ENCODE measurements at places on chromosomes 11 and 22.

- no peak for DNase-seq
Observed at GRCh38 chr11:128520206-128520887, 67.0 kb downstream of the ETS1 start.

- DNase-seq = no peak
Observed at GRCh38 chr11:134152696-134153095, 71.1 kb downstream of the NCAPD3 start.

DNA sequence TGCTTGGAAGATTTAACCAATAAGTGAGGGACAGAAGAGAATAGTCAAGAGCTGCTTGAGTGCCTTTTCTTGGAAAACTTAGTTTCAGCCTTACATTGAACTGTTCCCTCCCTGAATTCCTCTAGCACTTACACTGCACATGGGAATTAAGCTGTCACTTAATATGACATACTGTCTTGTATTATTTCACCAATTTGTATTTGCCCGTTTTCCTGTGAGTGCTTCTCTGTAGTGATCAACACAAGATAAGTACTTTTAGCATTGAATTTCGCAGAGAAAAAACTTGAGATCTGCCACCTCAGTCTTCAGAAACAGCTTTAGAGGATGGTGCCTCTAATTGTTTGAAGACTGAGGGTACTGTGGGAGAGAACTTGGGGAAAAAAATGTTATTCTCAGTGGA is 3.7 kb downstream of the SPCS2 start:
- no peak for DNase-seq

- DNase-seq = no peak
Observed at GRCh38 chr22:34356481-34356880, 436.2 kb upstream of the LARGE1 start.

GRCh38 chr11:119091178-119091577 is 6.5 kb downstream of the HMBS start:
- DNase-seq = peak; percentile 18

DNA sequence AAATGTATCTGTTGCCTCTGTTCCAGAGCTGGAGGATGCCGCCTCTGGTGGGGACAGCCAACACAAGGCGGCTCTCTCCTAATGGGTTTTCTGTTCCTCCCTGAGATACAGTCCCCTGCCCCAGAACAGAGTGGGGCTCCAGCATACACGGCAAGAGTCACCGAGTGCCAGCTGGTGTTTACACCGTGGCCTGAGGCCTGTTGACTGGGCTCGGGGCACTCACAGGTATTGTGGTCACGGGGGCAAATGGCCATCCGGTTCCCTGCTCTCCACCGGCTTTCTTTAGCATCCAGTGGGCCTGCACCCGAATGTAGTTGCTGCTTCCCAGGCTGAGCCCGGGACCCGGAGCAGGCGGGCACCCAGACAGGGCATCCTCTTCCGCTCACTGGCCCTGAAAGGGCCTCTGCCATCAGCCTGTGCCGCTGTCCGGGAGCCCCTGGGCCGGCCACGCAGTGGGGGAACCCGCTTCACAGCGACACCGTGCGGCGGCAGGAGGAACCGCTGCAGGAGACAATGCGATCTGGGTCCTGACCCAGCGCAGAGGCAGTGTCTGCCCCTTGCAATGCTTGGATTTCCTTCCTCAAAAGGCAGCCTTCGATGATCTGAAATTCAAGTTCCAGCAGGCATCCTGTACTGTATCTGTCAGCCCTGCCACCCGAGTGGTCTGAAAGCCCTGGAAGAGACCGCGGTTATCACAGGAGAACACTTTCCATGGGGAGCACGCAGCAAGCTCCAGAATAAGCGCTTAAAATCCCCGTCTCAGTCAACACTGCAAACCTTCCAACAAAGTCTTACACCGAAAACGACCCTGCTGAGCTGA is 859 bp upstream of the KRTAP5-5 start:
- no peak for DNase-seq

GRCh38 chr11:45486461-45486860 is 179.0 kb downstream of the CHST1 start:
- DNase-seq = no peak

DNA sequence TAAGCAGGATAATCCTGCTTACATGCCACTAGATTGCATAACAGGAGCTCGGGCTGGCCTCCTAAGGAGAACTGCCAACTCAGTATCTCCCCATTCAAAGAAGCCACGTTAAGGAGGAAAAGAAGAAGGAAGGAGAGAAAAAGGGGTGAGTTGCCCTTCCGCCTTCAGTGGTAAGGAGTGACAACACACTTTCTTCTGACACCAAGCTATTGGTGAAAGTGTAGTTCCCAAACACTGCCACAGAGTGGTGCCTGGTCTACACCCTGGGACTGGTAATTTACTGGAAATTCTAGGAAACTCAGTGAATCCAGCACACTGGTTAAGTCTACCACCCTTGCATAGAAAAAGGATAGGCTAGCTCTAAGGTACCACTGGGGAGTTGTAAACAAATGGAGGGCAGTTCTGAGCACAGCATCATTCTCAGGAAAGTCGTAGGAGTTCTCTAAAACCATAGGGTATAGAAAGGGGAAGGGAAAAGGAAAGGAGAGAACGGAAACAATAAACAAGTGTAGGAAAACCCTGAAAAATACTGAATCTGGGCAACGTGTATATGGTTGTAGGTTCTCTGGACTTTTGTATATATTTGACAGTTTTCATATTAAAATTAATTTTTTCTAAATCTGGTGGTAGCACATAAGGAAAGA is 58.2 kb downstream of the RRAS2 start:
- peak; percentile 72 for DNase-seq

DNA sequence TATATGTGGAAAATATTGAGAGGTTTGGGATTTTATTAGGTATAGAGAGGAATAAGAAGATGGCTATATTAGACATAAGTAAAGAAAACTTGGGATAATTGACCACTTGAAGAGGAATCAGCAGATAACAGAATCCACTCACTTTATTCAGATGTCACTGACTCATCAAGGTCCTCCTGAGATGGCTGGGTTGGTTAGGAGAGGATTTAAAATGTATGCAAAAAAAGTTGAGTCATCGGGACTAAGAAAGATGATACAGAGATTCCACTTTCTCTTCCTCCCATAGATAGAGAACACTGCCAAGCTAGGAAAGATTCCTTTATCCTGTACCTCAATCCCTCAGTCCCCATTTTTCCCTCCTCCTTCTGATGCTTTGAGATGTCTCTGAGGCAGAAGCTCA is at the start of gene OR6A2:
Gene OR6A2, minus strand, starts transcription at position 288 of the 400 bp plus-strand sequence. CDS start 3,981 bp downstream, outside the sequence.
- peak; percentile 23 for DNase-seq

DNA sequence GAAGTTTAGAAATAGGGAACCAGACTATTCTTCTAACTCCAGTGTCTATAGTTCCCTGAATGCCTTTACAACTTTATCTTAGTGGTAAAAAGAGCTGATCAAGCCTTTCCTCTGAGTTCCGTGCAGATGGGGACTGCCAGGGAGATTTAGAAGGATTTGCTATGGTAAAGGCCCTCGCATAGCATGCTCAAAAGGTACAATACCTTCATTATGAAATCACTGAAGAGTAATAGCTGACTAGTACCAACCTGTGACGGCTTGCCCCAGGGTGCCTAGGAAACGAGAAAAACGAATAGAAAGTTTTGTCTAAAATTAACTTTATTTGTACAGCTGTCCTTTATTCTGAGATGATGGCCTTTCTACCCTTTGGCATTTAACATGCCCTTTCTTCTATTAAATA is 150.1 kb upstream of the ARHGAP42 start:
- no peak for DNase-seq

DNA sequence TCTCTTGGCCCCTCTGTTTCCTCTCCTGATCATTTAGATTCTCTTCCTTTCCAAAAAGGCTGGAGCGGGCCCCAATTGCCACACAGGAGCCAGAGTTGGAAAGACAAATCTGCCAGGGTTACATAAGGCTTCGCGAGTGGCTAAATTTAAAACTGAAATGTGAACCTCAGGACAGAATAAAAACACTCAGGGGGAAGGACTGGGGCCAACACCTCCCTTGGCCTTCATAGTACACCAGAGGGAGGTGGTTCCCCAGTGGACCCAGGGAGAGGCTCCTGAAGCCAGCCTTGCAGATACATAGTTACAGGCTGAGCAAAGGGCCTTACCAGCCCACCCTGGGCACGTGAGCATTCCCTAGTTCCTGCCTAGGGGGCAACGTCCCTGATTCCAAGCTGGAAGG is 150.1 kb downstream of the MN1 start:
- DNase-seq = no peak

DNA sequence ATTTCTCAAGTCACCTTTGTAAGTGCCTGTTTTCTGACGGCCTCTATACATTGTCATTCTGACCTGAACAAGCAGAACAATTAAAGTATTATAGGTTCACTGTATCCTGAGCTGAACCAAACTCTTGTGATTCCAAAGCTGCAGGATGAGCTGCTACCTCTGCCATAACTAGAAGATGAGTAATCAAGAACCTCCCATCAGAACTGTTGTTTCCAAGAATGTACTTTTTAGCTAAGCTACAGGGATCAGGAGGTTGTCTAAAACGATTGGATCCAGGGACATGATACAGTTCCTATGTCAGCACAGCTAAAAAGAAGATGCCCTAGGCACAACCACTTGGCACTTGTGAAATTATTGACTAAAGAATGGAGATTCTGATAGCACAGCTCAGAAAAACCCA is 288.4 kb upstream of the CCDC90B start:
- DNase-seq = peak; percentile 57

- no peak for DNase-seq
Observed at GRCh38 chr22:31106001-31106571, 1.3 kb downstream of the SELENOM start.

GRCh38 chr11:68682531-68682961 is 1.8 kb upstream of the GAL start:
- no peak for DNase-seq

DNA sequence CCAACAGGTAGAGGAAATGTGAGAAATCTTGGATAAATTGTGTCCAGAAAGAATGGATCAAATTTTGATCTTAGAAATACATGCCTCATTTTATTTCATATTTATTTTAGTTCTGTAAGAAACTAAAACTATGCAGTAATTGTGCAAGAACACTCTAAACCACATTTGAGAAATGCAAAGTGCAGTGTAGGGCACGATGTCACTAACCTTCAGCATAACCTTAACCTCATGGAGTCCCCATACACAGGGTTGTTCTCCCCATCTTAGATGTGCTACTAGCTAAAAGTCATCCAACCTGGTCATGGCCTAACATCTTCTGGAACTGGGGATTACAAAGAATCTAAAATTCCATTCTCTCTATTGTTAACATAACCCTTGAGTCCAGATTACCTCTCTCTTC is 48.4 kb upstream of the ARHGAP42 start:
- DNase-seq = no peak

GRCh38 chr11:84714316-84714780 is 912.8 kb downstream of the DLG2 start:
- peak; percentile 49 for DNase-seq

DNA sequence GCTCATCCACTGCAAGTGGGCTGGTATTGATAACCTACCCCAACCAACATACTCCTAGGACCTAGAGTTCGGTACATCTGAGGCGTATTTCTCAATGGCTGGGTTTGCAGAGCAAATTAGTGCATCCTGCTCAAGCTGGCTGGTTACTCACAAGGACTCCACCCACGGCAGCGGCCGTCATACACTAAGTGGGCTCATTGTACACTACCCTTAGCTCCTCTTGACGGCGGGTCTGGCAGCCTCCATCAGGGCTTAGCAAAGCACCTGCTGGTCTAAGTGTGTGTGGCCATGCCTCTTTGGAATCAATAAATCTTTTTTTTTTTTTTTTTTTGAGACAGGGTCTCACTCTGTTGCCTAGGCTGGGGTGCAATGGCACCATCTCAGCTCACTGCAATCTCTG is 20.2 kb upstream of the KCNJ11 start:
- no peak for DNase-seq

GRCh38 chr11:133724116-133724515 is 121.2 kb downstream of the SPATA19 start:
- no peak for DNase-seq

GRCh38 chr11:102761646-102762238 is 18.7 kb downstream of the MMP10 start:
- DNase-seq = peak; percentile 88

DNA sequence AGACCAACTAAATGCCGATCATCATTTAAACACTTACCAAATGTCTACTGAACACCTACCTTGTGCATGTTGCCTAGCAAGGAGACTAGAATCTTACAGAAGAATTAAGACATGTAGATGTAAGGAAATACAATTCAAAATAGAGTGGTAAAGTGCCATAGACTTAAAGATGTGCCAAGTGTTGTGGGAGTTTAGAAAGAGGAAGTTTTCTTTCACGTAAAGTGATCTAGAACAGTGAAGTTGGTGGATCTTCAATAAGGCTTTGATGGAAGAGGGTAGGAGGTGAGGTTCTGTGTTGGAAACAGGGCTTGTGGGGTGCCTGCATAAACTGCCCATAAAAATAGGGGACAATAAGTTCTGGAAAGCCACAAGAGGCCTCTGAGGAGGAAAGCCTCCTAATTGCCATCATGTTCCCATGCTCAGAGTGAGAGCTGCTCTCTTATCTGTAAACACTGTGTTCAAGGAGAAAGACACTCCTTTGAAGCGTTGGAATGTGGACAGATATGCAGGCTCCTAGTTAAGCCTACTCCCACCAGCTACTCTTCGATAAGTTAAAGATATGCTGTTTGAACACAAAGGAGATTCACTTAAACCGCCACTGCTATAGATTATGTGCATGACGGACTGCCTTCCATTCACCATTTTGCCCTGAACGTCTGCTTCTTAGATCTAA is 66.7 kb downstream of the HSD17B12 start:
- DNase-seq = no peak

- no peak for DNase-seq
Observed at GRCh38 chr11:125372911-125373310, 123.2 kb downstream of the FEZ1 start.

- DNase-seq = peak; percentile 14
Observed at GRCh38 chr11:86416494-86416893, 41.8 kb downstream of the CCDC81 start.

GRCh38 chr11:126585388-126585773 is 229.9 kb downstream of the ST3GAL4 start:
- DNase-seq = no peak

DNA sequence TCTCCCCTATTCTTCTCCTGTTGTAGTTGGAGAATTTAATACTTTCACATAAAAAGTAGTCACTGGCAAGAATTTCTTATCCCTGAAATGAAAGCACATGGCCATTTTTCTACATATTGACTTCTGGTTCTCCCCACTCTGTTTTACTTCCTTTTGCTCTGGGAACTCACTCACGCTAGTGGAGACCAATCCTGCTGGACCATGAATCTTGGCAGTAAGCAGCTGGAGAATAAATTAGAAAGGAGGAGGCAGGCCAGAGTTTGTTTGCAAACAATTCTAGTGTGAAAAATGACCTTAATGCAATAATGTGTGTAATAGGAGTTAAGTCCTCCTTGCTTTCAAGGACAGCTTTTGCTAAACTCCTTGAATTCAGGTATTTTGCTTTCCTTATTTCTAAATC is 412.3 kb upstream of the CHORDC1 start:
- no peak for DNase-seq

- no peak for DNase-seq
Observed at GRCh38 chr11:38680166-38680565, 2082.1 kb upstream of the RAG2 start.

- no peak for DNase-seq
Observed at GRCh38 chr11:127693686-127694085, 693.1 kb upstream of the KIRREL3 start.

- DNase-seq = peak; percentile 22
Observed at GRCh38 chr11:34068111-34068510, 16.6 kb downstream of the CAPRIN1 start.

GRCh38 chr22:23704829-23705228 is 14.0 kb downstream of the RGL4 start:
- DNase-seq = no peak
